NCI-H69 (cell line): ENCODE measurements at places on chromosomes 7 and 10.

GRCh38 chr10:14823966-14824365 is 13.9 kb downstream of the CDNF start:
- no peak for DNase-seq

DNA sequence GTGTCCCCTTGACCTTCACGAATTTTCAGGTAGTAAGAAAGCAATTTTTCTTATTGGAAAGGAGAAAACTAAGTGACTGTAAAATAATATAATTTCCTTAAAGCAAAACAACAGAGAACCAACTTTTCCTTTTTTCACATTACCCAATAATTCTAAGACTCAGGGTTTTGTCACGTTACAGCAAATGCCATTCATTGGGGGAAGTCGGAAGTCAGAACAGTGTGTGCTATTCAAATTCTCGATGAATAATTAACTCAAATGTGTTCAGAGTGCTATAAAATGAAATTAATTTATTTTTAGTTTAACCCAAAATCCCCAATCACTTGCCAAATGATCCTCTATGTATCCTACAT is 40.0 kb downstream of the DIP2C start:
- DNase-seq: no peak

GRCh38 chr10:56537984-56538383 is 176.9 kb upstream of the ZWINT start:
- DNase-seq: peak; percentile 53

DNA sequence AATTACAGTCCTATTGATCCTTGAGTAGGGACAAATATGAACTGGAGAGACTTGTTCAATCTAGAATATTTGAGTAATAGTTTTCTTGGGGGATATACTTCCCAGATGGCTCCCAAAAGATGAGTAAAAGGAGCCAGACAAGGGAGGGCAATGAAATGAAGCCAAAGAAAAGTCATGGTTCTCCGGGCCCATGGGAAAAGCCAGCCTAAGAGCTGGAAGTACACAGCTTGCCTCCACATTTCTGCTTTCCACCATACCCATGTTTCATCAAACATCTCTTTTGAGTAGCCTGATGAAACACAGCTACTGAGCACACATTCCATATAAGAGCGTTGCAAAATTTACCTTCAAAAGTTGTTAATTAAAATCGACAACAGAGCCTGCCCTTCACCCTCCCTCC is 535.0 kb upstream of the FZD8 start:
- no peak for DNase-seq

DNA sequence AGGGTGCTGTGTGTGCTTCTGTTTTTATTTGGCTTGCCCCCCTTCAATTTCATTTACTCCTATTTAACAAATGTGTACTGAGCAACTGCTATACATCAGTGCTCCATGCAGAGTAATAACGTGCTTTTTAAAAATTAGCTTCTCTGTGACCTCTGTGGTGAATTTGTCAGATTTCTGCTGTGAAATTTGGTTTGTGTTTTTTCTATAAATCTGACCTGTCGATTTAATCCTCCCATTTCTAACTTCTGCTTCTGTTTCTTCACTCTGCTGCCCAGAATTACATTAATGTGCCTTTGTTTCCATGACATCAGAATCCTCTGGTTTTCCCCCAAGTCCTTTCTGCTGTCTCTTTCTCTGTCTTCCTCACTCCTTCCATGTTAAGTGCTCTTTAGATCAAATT is 123.8 kb upstream of the CACNA2D1 start:
- peak; percentile 22 for DNase-seq

DNA sequence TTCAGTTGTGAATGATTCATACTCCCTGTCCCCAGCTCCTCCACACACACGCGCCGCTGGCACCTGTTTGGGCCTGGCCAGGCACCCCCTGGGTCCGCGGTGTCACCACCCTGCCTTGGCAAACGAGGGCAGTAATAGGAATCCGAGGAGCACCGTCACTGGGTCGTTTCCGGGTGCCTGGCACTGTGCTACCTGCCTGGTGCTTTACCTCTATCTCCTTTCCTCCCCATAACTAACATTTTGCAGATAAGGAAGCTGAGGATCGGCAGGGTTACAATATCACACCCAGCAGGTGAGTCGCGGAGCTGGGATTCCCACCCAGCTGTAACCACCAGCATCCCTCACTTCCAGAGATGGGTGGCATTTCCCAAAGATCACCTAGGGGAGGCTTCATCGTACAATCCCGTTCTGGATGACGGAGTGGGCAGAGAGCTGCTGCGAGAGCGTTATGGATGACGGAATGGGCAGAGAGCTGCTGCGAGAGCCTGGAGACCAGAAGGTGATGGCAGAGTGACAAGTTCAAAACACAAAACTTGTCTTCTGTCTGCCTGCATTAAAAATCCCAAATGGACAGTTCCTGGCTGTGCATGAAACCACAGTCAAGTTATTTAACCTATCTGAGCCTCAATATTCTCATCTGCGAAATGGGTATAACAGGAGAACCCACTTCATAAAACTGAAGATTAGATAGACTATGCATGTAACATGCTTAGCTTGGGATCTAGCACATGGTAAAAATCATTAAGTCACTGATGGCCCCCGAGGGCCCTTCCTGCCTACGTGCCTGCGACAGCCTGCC is 1.1 kb upstream of the HSPA12A start:
- no peak for DNase-seq

GRCh38 chr7:130277763-130278643 is 11.3 kb downstream of the CPA2 start:
- peak; percentile 88 for DNase-seq

- DNase-seq: peak; percentile 38
Measured at GRCh38 chr7:2604608-2605174, 27.1 kb upstream of the TTYH3 start.

DNA sequence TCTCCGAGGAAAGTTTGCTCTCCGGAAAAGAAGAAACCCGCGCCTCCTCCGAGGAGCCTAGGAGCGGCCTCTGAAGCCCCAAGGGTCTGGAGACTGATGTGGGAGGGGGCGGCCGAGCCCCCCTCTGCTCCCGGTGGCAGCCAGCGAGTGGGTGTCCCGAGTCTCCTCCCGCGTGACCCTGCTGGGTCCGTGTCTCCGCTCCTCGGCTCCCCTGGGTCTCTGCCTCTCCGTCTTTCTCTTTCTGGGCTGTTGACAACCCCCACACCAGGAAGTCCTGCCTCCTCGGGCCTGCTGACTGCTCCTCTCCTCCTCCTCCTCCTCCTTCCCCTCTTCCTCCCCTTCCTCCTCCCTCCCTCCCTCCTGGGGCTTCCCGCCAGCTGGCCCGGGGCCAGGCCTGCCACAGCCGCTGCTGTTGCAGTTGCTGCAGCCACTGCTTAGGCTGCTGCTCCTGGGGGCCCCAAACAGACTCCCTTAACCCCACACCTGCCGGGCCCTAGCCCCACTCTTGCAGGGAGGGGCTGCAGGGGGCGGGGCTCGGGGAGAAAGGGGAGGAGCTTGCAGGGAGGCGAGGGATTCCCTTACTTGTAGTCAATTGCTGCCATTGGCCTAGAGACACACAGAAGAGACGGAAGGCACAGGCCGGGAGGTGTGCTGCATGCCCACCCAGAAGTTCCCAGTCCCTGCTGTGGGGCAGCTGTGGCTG is at the start of gene TSC22D4:
Gene TSC22D4, minus strand, starts transcription at position 257 of the 703 bp plus-strand sequence. CDS start 1,176 bp downstream, outside the sequence.
- DNase-seq: peak; percentile 96

DNA sequence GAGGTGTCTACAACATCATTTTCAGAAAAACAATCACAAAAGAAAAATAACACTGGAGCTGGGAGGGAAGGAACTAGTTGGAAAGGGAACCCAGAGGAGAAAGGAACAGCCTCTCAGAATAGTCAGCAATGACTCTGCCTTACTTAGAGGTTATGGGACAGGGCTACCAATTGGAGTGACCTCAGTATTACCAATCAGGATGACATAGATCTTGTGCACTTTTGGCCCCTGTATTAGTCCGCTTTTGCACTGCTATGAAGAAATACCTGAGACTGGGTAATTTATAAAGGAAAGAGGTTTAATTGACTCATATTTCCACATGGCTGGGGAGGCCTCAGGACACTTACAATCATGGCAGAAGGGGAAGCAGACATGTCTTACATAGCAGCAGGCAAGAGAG is 99.7 kb upstream of the SDK1 start:
- no peak for DNase-seq

DNA sequence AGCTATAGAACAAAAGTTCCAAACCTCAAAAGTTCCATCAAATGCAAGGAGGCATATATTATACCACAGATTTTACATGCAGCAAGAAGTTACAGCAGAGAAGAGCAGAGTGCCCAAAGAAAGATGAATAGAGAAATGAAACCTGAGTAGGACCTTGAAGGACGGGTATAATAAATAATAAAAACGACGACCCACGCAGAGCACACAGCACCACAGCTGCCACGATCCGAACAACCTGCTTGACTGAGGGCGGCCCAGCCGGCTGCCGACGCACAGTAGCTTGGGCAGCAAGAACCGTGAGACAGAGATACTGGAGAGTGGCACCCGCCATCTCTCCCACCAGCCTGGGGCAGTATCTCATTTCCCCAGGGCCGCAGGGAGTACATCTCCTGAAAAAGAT is 79.0 kb downstream of the HIPK2 start:
- no peak for DNase-seq

DNA sequence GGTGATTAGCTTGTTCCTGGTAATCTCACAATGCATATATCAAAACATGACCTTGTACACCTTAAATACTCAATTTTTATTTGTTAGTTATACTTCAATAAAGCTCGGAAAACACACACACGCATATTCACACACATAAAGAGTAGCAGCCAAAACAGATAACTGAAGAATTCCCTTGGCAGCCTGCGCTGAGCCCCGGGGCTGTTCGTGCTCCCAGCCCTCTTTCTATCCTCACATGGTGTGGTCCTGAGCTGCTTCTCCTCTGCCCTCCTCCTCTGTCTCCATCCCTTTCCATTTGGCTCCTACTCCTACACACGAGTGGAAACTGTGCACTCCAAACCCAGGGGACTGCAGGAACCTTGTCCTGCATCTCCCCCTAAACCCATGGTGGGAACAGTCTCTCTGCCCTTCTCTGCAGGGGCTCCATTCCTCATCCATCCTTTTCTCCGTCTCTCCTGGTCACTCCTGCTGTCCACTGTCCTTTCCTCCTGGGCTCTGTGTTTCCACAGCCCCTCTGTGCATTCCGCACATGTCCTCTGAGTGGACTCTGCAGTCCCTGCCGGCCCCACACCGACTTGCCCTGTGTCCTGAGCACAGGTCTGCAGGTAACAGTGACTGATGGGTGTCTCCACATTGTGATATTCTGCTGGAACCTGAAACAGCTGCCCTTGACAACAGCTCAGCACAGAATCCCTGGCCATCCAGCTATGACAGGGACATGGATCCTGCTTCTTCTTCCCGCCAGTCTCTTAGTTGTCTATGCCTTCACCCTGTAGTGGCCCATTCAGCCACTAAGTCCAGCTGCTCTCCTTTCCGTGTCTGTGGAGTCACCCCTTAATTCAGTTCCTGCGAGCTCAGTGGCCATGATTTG is 216.8 kb upstream of the ZNF32 start:
- DNase-seq: no peak

DNA sequence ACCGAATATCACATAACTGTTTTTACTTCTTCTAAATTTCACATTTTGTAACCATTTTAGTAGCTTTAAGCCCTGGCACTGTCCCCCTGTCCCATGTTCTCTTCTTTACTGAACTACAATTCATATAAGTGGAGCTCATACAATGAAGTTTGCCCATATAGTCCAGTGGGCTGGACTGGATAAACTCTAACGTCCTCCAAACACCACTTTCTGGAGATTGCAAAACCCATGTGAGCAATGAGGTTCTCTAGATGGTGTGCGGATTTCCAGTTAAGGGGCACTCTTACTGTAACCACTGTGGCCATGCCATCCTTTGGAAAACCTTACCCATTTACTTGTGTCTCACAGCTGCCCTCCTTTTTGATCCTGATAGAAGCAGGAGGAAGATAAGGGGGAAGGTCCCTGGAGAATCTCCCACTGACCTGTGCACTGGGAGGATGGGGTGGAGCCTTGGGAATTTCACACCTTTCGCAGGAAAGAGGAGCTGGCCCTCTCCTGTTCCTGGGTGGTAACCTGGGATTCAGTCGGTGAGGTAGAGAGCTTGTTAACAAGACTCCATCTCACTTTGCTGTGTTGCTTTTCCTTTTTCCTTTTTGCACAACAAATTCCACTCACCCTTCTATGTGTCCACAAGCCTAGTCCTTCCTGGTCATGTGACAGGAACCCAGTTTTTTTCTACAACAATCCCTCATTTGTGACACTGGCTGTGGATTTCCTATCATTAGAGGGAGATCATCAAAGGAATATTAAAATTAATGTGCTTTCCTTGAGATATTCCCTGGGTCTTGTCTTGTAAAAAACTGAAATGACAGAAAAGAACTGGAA is 120.7 kb downstream of the ARID5B start:
- no peak for DNase-seq

DNA sequence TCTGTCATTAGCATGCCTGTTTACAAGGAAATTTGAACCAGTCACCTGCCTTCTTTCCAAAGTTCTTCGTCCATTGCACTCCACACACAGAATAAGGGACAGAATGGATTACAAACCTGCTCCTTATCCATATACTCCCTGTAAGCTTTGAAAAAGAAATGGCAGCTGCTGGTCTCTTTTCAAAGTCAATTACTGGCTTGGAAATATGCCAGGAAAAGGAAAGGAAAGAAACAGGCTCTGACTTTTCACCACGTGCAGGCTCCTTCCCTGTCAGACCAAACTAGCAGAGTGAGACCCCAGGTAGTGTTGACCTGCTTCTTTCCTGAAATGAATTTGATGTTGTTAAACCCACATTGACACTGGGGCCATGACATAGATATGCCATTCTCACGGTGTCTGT is 84.5 kb downstream of the LHFPL3 start:
- DNase-seq: peak; percentile 70

DNA sequence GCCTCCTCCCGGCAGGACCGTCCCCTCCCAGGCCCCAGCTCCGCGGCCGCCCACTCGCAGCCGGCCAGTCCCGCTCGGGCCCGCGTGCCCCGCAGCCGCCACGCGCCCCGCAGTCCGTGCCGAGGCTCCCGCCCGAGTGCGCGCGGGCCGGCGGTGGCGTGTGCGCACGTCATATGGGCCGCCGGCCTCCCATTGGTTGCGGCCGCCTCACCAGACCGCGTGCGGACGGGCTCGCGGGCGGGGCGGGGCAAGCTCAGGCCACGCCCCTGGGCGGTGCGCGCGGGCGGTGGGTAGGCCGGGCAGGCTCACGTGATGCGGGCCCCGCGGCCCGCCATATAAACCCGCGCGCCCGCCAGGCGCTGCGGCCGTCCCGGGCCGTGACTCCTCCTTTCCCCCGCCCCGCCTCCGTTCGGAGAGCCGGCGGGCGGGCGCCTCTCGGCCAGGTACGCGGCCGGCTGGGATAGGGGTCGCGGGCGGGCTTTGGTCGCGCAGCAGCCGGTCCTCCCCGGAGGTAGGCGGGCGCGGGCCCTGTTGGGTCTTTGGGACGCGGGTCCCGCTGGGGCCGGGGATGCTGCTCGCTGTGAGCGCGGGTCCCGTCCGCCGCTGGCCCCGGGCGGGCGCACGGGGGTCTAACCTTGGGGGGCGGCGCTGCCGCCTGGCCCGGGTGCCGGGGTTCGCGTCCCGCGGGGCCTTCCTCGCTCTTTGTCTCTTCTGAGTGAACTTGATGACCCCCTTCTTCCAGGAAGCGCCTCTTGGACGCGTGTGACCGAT is at the start of gene INSIG1:
Gene INSIG1, plus strand, starts transcription at position 362 of the 771 bp plus-strand sequence. Its CDS starts 408 bp downstream, at position 770.
- peak; percentile 98 for DNase-seq
